ENCODE measurements at places on chromosomes 2 and 18.

DNA sequence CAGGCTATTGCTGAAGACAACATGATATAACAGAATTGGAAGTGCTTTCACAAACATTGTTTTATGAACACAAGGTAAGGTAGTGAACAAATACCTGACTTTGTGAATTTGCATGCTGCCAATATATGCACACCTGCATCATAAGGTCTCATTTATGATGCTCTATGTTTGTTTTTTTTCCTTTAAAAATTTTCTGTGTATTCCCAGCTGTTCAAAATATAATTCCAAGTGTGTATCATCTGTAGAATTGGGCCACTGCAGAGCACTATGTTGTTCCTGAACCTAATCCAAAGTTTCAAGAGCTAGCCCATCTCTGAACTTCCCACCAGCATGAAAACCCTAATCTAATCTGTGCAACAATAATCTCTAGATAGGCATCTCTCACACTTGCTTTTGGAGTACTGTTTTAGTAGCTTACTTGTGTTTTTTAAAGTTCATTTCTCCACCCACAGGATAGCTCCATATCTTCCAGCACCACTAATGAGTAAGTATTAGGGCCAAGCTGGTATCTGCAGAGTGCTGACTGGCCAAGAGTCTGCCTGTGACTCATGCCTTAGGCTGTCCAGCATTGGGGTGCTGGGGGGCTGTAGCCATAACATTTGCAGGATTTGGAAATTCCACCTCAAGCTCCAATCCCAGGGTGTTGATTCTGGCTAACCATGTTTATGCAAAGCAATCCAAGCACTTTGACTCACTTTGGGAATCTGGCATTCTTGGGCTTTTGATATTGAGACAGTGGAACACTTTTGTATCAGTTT lies 208.2 kb upstream of the REV1 start:
- no peak for DNase-seq

DNA sequence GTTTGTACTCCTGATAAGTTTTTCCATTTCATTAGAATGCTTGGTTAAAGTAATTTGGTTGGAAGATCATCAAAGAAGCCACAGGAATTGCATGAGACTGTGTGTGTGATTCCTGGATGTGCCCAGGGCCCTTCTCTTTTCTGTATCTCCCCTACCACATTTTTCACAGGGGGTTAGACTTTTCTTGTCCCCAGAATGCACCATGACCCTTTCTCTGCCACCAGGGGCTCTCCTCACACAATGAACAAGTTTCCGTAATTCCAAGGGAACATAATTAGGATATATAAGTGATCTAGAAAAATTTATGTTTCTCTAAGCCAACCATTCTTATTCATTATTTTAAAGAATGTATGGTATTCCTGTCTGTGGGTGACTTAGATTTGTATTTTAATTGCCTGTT lies 291.8 kb downstream of the NEDD4L start:
- no peak for DNase-seq

DNA sequence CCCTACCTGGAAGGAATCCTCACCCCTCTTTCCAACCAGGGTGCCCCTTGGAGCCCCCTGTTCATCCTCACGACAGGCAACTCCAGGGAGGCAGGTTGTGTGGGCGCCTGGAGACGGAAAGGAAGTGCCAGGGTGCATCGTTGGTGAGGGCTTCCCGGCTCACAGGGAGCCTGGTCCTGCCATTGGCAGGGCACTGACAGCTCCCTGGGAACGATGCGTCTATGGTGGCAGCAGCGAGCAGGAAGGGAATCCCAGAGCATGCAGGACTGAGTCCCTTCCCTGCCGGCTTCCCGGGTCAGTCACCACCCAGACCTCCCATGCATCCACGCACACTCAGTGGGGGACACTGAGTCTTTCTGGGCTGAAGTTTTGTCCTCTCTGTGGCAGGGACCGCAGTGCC lies 117.6 kb downstream of the INHBB start:
- no peak for DNase-seq

DNA sequence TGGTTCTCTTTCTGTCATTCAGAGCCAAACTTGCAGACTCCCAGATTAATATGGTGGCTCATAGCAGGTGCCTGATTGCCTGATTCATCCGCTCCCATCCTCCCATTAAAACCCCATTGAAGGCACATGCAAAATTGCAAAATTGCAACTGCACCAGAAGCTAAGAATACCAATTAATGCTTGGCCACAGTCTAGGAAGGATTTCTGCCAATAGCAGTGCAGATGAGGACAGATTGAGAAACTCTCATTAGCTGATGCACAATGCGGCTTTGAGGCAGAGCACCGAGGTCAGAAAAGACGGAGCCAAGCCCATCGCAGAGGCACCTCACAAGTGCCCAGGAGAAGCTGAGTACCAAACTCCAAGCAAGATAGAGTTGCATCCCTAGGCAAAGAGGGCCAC lies 172.8 kb downstream of the ARL4C start:
- no peak for DNase-seq

- DNase-seq = no peak
These were observed 40.8 kb upstream of the ANKRD62 start for GRCh38 chr18:12052866-12053265.

DNA sequence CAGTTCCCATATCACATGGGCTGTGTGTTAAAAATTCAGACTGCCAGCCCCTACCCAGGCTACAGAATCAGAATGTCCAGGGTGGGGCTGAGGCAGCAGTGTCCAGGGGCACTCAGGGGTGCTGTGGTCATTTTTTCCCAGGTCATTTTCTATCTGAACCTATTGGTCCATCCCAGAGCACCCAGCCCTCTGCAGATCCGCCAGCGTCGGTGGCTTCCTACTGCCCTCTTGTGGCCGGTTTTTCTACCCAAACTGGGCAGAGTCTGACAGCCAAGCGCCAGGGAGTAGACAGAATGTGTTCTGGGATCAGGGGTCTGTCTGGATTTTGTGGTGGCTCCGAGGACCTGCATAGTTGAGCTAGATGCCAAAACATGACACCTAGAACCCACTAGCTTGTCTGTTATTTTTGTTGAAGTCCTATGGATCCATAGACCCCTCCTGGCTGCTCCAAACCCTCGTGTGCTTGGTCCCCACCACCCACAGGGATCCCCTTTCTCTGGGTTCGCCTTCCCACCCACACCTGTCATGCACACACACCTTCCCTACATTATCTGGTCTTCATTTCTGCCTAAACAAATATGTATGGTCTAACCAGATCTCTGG lies 34.1 kb upstream of the RMDN2 start:
- peak; percentile 67 for DNase-seq

GRCh38 chr18:74412116-74412880 lies 44.8 kb downstream of the DIPK1C start:
- DNase-seq = no peak

DNA sequence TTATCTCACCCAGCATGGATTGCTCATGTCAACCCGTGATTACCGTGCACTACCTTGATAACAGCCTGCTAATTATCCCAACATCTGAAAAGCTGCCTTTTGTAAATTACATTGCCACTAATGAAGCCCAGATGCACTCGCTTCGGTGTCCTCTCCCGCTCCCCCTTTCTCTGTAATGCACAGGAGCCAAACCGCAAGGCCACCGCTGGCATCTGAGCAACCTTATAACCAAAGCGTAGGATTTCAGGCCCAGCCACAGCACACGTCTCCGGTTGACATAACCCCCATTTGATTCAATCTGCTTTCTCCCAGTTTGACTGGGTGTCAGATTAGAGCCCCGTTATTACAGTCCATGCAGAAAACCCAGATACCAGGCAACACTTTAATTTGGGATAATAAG lies 341.2 kb downstream of the ALK start:
- DNase-seq = no peak
